ENCODE measurements at places on chromosomes 7 and 10. TPM values are rescaled to one million over a fixed set of nuclear protein-coding genes. Genes with fewer than 3 reads are reported as not detected.

DNA sequence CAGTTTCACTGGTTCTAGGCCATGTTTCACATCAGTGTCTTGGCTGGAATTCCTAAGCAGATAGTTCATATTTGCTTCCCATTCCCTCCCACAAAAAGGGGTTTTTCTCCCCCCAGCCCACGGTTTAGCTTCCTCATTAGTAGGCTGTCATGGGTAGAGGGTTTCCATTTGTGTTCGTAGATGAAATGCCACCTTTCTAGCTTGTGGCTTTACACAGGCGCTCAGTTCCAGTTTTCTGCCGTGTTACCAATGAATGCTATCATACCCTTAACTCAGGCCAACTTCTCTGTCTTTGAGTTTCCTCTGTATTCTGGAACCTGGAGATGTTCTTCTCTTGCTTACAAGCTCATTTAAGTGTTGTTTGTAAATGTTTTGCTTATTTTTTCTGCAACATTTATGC, 26.8 kb downstream of the CALD1 start:
- no peaks in the 10 kb centered on the region for H3K36me3 ChIP-seq
- no peak overlapping the region for H3K27ac ChIP-seq
- H3K4me1 ChIP-seq = no peaks in the 10 kb centered on the region
- DNase-seq = no peak
- H3K4me3 ChIP-seq = no peak overlapping the region
- no peaks in the 10 kb centered on the region for H3K27me3 ChIP-seq

- no peaks in the 10 kb centered on the region for H3K27me3 ChIP-seq
- no peak for DNase-seq
- H3K4me1 ChIP-seq = peaks cover 2% of the 10 kb centered on the region
- H3K27ac ChIP-seq = no peak overlapping the region
Measured at GRCh38 chr7:114937446-114937845, 15.6 kb downstream of the MDFIC start.

- no peaks in the 10 kb centered on the region for H3K4me1 ChIP-seq
- H3K36me3 ChIP-seq = no peaks in the 10 kb centered on the region
- no peak overlapping the region for H3K27ac ChIP-seq
- no peaks in the 10 kb centered on the region for H3K27me3 ChIP-seq
Measured at GRCh38 chr10:49015700-49016099, 76.1 kb upstream of the LRRC18 start.

GRCh38 chr10:2351566-2351965, 614.2 kb upstream of the ADARB2 start:
- H3K27me3 ChIP-seq = no peaks in the 10 kb centered on the region
- DNase-seq = no peak
- no peak overlapping the region for H3K4me3 ChIP-seq
- H3K27ac ChIP-seq = no peak overlapping the region
- H3K4me1 ChIP-seq = no peaks in the 10 kb centered on the region

DNA sequence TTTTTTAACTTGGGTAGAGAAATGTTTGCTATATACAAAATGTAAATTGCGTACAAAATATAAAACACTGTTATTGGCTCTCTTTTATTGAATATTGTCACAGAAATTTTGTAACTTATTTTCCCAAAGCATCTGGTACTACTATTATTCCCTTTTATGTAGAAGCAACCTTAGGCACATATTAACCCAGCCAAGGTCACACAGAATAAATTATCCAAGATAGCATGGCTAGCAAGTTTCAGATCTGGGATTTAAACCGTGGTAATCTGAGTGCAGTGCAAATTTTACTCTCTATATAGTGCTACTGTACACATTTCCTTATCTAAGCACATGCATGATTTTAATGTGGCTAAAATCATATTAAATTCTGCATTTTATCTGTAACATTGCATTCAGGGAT, 1190.5 kb upstream of the LRRTM3 start:
- no peaks in the 10 kb centered on the region for H3K27me3 ChIP-seq
- H3K27ac ChIP-seq = no peak overlapping the region
- no peak overlapping the region for H3K4me3 ChIP-seq
- no peaks in the 10 kb centered on the region for H3K4me1 ChIP-seq
- H3K36me3 ChIP-seq = no peaks in the 10 kb centered on the region
- DNase-seq = no peak

- H3K36me3 ChIP-seq = no peaks in the 10 kb centered on the region
- H3K4me3 ChIP-seq = no peak overlapping the region
- no peak for DNase-seq
- H3K27me3 ChIP-seq = no peaks in the 10 kb centered on the region
- no peak overlapping the region for H3K27ac ChIP-seq
Measured at GRCh38 chr10:116138897-116139296, 134.1 kb downstream of the GFRA1 start.

DNA sequence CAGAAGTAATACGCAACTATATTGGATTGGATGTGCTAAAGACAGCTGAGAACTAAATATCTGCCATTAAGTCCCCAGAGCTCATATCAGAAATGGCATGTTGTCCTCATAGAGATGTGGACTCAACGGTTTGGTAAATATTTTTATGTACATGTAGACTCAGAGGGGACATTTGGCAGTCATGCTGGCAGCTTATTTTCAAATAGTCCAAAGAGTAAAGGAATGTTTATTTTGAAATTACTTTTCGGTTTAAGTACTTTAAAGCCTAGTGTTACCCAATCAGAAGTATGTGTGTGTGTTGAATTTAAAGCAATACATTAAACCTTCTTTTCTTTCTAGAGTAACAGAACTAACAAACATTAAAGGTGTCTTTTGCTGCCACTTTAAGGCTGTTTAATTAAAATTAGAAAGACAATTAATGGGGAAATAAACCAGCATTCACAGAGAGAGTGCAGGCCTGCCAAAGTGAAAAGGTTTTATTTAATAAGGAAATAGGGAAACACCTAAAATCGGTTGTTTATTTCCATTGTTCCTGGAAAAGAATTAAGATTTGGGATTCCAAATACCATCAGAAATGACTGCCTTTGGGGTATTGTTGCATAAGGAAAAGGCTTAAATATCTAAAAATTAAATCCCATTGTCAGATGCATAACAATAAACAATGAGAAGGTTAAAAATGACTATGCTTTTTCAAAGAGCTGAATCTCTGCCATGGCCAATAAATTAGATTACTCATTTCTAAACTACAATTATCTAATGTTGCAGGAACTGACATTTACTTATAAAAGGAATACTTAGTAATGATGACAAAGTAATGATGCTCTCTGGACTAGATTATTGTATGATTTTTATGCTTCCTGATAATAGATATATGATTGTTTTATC, 113.4 kb upstream of the AHR start:
- no peaks in the 10 kb centered on the region for H3K27me3 ChIP-seq
- no peak overlapping the region for H3K27ac ChIP-seq
- DNase-seq = no peak
- no peaks in the 10 kb centered on the region for H3K4me1 ChIP-seq

GRCh38 chr10:34320265-34320664, 494.8 kb downstream of the PARD3 start:
- no peaks in the 10 kb centered on the region for H3K27me3 ChIP-seq
- H3K4me3 ChIP-seq = no peak overlapping the region
- H3K27ac ChIP-seq = no peak overlapping the region
- H3K36me3 ChIP-seq = no peaks in the 10 kb centered on the region
- DNase-seq = no peak

Gene LBX1
- total RNA-seq = not detected

Gene STEAP4
- 3.0 TPM for total RNA-seq

Gene VSIR
- 178 TPM for total RNA-seq

Gene GNGT1
- total RNA-seq = not detected

Gene NEUROD6
- not detected for total RNA-seq
